ENCODE measurements at places on chromosomes 16 and 17.
A peak's percentile ranks its signal among the peaks of the same experiment; 100 is the strongest.

- peak; percentile 91 for DNase-seq
Observed at GRCh38 chr17:43878260-43879175, 28.8 kb downstream of the MPP2 start.

GRCh38 chr17:72151565-72152386 is 31.0 kb downstream of the SOX9 start:
- no peak for DNase-seq

GRCh38 chr17:68973098-68973846 is 18.1 kb upstream of the ABCA8 start:
- DNase-seq = no peak

DNA sequence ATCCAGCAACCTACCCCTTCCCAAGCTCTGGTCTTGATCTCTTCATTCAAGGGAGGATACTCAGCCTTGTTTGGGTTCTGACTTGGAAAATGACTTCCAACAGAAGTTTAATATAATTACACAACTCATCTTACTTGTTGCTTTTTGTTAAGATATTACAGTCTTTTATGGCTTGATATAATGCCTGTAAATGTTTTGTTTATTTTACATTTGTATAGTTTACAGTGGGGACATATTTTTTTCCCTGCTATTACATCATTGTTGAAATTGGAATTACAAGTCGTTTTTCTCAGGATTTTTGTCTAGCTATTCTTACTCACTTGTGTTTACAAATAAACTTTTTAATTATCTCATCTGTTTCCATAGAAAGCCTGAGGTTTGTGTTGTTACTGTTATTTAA is 436.0 kb downstream of the CNTNAP4 start:
- DNase-seq = no peak

DNA sequence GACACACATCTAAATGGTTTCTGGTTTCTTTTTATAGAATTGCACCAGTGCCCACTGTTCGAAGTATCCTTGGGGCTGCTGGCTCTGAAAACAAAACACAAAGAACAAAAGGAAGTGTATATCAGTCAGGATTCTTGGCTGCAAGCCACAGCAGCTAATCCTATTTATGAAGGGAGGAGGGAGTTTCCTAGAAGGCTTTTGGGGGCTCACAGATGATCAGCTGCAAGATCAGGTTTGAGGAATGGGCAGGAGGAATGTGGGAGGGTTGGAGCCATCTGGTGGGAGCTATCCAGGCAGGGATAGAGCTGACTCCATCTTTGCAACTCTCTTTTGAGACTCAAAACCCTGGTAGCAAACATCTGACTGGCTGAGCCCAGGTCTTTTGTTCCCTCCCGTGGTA is 118.3 kb upstream of the EEF2KMT start:
- DNase-seq = no peak
